ENCODE measurements at places on chromosomes 5 and 9.
A peak's percentile ranks its signal among the peaks of the same experiment; 100 is the strongest.

DNA sequence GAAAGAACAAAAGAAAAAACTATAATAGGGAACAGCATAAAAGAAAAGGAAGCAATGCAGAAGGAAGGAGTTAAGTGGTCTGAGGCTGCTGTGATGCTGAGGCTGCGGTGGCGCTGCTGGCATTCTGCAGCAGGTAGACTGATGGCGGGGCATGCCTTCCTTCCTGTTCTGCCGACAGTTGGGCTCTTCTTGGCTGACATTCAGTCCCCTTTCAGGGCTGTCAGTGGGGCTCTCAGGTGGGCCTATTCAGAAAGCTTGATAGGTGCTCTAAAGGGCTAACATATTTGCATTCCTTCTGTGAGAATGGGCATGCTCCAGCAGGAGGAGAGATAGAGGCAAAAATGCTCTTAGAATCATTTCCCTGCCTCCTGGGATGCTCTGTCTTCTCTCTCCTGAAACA, 5.1 kb upstream of the CLINT1 start:
- DNase-seq: no peak

DNA sequence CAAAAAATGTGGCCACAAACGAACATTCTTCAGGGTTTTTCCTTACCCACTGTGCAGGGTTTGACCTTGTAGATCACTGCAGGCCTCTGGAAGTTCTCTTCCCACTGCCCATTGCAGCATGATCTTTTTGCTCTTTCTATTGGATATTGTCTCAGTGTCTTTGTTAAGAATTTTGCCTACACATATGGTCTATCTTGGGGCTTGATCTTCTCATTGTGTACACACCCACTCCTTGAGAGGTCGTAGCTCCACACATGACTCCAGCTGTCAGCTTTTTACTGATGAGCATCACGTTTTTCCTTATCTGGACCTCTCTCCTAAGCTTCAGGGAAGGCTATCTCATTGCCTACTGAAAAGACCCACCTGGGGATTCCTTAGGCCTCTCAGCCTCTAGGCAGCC, 3.0 kb upstream of the GLRX start:
- DNase-seq: no peak

DNA sequence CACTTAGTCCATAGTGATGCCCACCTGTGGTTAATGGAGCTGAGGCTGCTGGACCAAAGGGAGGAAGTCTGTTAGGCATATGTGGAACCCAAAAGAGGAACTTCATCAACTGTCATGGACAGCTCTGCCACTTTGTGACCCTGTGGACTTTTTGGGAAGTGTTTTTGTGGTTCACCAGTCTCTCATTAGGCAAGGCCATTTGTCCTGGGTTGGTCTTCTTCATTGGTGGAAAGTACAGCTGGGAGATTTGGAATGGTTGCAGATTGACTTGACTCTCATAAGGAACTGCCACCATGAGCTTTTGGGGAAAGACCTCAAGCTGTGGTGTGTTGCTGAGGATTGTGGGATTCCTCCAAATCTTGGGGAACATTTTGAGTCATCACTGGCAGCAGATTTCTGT, 31.9 kb upstream of the IL12B start:
- no peak for DNase-seq

- no peak for DNase-seq
Observed at GRCh38 chr5:154866841-154867240, 8.4 kb downstream of the CNOT8 start.

GRCh38 chr9:98380065-98380681, 124.7 kb upstream of the TBC1D2 start:
- DNase-seq: peak; percentile 18

DNA sequence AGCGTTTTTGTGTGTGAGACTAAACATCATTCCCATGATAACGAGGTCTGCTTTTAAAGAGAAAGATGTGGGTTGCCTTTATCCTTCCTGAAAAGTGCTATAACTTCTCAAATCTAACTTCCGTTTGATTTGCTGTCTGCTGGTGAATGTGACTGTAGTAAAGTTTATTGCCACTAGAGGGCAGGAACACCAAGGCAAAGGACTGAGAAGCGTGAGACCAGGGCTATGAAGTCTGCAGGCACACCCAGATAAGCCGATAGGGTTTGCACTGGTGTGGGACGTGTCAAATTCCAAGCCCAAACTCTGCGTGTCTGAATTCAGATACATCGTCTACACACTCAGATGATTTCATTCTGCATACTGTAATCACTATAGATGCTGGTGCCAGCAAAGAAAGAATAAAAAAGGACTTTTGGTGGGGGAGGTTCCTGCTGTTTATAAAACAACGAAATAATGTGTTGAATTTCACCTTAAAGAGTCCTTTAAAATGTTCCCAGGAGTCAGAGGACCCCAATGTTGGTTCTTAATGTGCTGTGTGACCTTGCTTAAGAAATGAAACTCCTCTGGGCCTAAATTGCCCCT, 87.2 kb downstream of the PTTG1 start:
- peak; percentile 92 for DNase-seq

DNA sequence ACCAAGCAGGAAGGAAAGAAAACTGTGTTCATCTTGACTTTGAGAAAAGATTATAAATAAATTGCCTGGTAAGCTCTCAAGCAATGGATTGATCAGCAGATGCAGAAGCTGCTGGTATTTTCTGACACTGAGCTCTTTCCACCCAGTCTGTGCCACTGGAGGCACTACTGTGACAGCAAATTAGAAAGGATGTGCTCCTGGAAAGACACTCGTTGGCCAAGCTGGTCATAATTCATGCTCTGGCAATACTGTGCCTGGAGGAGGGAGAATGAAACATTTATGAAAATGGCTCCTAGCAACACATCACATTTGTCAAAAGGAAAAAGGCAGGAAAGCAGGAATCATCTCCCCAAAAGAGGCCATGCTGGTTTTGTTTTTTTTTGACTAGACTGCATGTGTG, 84.2 kb downstream of the CAVIN4 start:
- DNase-seq: no peak

GRCh38 chr5:132300577-132301343, 6.6 kb downstream of the SLC22A4 start:
- no peak for DNase-seq

DNA sequence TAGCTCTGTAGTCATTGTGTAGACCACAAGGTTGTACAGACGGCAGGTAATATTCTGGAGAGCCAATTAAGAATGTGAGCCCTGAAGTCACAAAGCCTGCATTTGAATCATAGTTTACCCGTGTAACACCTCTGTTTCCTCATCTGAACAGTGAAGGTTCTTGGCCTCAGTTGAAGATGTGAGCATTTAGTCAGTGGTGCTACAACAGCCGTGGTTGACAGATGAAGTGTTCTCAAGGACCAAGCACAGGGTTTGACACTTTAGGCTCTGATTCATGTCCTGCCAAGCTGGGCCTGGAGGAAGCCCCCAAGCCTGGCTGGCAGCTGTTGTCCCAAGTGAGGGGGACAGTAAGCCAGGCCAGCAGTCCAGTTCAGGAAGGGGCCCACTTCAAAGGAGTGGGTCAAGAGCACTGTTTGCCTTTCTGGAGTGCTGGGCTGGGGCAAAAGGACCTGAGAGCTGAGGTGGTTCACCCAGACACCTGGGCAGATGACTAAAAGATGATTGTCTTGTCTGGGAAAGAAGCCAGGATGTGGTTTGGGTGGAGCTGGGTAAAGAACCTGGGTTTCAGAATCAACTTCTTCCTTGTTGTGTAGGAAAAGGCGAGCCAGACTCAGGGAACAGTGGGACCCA, 20.7 kb downstream of the FAXDC2 start:
- DNase-seq: no peak

DNA sequence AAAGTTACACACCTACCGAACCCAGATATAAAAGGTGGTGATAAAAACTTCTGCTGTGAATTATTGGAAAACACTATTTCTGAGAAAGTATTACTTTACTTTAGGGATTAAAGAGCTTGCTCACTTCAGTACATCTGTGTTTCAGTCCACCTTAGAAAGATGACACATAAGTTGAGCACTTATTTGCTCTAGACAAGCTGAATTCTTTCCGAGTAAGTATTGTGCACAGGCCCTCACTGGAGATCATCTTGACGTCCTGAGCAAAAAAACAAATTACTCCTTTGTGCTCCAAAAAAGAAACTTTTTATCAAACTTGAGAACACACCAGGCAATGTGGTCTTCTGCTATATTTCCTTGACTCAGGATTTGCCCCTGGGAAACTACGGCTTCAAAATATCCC, 231.0 kb upstream of the GRAMD2B start:
- no peak for DNase-seq

GRCh38 chr5:113663879-113664541, 150.5 kb downstream of the YTHDC2 start:
- peak; percentile 49 for DNase-seq

DNA sequence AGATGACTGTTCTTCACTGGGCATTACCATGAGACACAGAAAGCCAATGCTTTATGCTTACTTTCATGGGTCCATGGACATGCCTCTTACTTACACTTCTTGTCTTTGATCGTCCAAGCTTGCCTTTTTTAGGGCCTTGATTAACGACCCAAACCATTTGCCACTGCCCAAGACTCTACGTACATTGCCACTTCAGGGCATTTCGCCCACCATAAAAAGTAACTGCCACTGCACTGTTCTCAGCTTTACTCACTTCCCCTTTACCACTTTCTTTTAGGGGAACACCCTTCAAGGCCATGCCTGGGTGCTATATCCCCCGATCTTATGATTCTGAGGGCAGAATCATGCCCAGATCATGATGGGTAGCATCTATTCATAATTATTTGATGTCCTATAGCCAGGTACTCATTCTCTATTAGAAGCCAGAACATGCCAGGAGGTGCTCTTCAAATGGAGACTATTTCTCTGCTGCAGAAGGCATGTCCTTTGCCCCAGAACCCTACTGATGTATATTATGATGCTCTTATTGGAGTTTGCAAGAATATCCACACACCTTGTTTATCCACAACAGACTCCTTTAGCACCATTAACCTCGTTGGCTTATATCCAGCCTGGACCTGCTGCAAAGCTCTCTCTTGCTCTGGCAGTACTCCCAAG, 64.1 kb upstream of the RAD23B start:
- no peak for DNase-seq

GRCh38 chr5:158484150-158484549, 615.6 kb downstream of the EBF1 start:
- no peak for DNase-seq

GRCh38 chr9:30519166-30519565, 1865.3 kb upstream of the ACO1 start:
- DNase-seq: no peak

- no peak for DNase-seq
Observed at GRCh38 chr9:107274096-107274495, 9.0 kb upstream of the RAD23B start.

DNA sequence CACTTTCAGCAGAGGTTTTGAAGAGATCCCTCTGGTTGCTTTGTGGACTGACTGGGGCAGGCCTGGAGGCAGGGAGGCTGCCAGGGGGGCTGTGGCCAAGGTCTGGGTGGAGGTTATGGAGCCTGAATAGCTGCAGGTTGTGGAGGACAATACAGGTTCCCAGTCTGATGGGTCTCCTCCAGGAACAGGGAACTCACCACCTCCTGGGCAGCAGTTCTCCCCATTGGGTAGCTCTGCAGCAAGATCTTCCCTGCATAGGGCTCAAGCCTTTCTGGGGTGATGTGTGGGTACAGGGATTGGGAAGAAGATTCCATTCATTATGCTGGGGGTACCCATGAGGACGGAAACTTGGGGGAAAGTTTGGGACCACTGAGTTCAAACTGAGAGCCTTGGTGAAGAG, 6.8 kb downstream of the AQP3 start:
- no peak for DNase-seq

DNA sequence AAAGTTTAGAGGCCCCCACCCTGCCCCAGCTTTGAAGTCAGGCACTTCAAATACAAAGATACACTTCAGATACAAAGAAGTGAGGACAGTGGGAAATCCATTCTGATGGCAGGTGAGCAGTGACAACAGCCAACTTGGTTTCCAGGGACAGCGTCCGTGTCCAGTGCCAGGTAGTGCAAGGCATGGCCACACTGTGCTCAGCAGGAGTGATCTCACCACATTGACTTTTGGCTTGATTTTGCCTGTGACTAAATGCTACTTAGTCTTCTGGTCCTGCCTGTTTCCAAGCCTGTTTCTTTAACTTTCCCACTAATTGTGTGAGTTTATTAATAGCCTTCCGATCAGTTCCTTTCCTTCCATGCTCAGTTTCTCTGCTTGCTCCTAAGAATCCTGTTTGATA, 72.6 kb upstream of the PALM2AKAP2 start:
- no peak for DNase-seq

DNA sequence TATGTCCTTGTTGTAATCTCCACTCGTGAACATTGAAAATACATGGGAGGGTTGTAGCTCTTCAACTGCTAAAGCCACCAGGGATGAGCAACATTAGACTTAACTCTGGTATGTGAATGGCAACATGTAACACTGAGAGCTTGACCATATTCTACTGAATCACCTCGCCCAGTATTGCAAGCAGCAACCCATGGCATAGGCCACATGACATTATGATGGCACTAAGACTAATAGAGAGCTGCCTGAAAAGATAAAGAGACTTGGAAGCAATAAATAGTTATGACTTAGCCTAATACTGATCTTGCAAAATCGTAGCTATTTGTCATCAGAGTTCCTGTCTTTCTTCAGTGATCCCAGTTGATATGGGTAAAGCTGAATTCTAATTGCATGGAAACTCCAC, 108.4 kb upstream of the NREP start:
- no peak for DNase-seq

- DNase-seq: no peak
Observed at GRCh38 chr9:4301296-4301695, 1.4 kb upstream of the GLIS3 start.

DNA sequence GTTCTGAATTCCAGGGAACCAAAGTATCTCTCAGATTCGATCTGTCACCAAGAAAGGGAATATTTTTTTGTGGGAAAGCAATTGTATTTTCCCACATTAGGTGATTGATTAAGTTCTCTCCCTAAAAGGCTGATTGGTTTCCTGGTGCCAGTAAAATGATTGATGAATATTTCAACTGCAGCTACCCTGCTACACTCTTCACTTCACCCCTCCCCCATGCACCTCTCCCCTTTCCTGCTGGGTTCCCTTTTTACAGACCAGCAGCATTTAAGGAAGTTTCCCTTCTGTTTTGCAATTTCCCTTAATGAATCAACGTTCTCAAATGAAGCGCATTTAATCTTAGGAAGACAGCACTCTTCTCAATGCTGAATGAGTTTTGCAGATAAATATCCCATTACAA, 13.1 kb downstream of the NR6A1 start:
- DNase-seq: no peak

All from NAMALWA (cell line).